Activated CD4-positive, alpha-beta T cell treated with anti-CD3 and anti-CD28 coated beads for 1 hour (primary cell): ENCODE measurements at places on chromosomes 3 and 15.

- no peak for DNase-seq
Observed at GRCh38 chr15:70354346-70354905, 256.7 kb upstream of the TLE3 start.

- DNase-seq, result no peak
Observed at GRCh38 chr15:39605146-39605545, 24.3 kb downstream of the THBS1 start.

DNA sequence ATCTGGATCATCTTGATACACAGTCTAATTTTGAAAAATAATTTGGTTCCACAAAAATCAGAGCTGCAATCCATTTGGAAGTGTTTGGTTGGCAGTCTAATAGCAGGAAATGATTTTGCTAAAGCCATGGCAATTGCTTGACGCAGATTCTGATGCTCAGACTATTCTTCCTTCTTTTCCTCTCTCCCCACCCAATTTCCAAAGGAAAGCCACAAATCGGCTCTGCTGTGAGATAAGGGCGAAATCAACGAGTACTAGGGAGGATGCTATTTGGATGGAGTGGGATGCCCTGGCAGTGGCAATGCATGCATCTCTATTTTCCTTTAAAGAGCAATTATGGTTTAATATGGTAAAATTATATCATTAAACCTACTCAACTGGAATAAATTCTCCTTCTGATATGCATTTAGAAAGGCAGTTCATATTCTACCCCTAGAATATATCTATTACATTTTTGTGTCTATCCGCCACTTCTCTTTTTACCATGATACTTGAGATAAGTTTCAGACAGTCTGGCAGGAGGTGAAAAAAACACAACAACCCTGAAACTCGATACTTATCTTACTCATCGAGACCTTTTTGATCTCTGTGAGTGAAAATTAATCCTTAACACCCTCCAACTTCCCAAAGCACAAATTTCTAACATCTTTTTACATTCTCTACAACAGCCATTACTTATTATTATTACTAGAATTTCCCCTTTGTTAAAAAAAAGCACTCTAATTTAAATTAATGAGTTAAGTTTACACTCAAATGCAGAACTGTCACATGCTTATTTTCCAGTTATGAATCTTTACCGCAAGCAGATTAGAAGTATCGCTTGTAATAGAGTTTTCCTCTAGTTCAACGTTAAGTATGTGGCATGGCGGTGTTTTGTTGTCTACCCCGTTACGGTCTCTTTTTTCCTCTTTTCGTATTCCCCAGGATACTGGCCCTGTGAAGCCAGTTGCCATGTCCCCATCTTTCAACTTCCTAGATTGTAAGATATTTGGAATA lies 433.3 kb downstream of the FOXP1 start:
- no peak for DNase-seq

DNA sequence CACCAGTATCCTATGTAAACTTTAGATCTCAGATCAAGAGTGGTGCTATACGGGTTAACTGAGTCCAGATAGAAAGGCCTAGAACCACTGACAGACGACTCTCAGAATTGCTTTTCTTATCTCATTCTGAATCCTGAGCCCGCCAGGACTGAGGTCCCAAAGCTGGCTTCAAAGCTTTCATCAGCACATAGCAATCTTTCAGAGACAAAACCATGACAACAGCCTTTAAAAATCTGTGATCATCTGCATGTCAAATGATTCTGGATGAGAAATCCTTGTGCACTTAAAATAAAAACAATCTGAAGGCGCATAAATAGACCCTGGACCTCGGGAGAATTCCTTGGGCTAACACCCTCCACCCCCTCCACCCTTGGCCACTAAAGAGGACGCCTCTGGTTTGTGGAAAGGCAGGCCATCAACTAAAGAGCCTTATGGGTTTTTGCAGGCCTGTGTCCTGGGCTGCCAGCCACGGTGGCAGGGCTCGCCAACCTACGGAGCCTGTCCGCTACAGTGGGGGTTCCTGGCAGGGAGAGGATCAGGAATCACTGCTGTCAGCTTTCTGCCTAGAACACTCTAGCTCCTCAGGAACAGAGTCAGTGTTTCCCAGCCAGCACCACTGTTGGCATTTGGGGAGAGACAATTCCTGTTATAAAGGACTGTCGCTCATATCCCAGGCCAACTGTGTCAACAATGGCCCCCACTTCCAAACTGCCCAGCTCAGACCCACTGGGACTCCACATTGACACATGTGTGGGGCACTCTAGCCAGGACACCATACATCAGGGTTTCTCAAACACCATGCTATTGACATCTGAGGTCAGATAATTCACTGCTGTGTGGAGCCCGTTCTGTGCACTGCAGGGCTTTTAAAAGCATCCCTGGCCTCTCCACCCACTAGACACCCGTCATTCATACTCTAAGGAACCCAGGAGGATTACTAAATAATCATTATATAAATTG lies 20.2 kb downstream of the TLE3 start:
- DNase-seq, result no peak

DNA sequence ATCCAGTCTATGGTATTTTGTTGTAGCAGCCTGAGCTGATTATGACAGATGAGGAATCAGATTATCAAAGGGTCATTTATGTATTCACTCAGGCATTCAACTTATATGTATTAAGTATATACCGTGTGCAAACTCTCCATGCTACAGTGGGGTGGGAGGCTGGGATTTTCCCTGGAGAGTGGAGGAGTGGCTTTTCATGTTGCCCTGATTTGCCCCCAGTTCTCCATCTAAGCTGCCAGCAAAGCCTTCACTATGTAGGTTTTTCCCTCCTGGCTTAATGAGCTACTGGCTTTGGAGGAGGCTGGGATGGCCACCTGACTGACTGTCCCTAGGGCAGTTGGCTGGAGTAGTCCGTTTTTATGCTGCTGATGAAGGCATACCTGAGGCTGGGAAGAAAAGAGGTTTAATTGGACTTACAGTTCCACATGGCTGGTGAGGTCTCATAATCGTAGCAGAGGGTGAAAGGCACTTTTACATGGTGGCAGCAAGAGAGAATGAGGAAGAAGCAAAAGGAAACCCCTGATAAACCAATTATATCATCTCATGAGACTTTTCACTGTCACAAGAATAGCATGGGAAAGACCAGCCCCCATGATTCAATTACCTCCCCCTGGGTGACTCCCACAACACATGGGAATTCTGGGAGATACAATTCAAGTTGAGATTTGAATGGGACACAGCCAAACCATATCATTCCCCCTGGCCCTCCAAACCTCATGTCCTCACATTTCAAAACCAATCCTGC lies 253.9 kb downstream of the RPLP1 start:
- no peak for DNase-seq

- DNase-seq, result no peak
Observed at GRCh38 chr3:118970819-118971218, 63.8 kb downstream of the IGSF11 start.

GRCh38 chr3:103210583-103210982 lies 775.8 kb downstream of the ZPLD1 start:
- DNase-seq, result no peak

DNA sequence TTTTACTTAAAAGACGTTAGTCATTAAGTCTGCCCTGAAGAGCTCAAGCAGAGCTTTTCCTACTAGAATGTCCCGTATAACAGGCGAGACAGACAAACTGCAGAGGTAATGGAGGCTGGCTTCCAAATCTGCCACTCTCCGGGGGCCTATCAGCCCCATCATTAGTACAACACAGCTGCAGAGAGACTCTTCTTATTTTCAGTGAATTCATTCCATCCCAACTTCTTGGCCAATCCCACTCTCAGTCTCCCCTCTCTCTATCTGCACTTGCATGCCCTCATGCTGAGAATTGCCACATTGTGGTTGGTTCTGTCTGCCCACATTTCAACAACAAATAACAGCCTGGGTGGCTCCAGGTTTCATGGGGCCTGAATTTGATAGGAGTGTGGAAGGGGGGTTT lies 412.7 kb downstream of the ERC2 start:
- no peak for DNase-seq

GRCh38 chr3:152349392-152349791 lies 80.7 kb downstream of the MBNL1 start:
- no peak for DNase-seq

- no peak for DNase-seq
Observed at GRCh38 chr3:112786881-112787579, 59.6 kb downstream of the CD200R1L start.

- DNase-seq, result no peak
Observed at GRCh38 chr3:69879051-69879450, 120.5 kb upstream of the SAMMSON start.

GRCh38 chr3:141769221-141769894 lies 6.2 kb downstream of the GRK7 start:
- DNase-seq, result no peak

GRCh38 chr15:58307313-58307961 lies 124.4 kb upstream of the LIPC start:
- DNase-seq, result no peak

- DNase-seq, result peak; percentile 92
Observed at GRCh38 chr15:45402162-45402954, 24.0 kb upstream of the GATM start.

GRCh38 chr3:127764841-127765362 lies 57.4 kb downstream of the MGLL start:
- no peak for DNase-seq

- DNase-seq, result no peak
Observed at GRCh38 chr3:196694941-196695848, 16.9 kb downstream of the CEP19 start.

DNA sequence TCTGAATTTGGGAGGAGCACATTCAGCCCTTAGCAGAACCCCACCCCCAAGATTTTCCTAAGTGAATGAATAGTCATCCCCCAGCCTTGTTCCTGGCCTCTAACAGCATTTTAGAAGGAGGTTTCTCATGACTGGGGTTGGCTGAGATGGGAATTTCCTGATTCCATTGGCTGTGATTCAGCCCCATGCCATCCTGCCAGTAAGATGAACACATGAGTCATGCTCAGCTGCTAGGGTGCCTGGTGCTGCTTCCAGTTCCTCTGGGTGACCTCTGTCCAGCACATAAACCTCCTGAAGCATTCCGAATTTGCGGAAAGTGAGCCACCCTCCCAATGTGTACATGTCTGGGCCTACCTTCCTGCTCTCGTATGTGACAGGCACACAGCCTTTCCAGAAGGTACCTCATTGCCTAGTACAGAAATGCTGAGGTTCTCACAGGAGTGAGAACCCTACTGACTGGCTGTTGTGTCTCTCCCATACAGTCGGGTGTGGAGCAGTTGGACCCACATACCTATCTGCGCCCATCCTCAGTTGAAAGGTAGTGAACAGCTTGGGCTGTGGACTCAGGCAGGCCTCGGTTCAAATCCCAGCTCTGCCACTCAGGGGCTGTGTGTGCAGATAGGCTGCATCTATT lies 91.7 kb downstream of the APBA2 start:
- DNase-seq, result no peak

- no peak for DNase-seq
Observed at GRCh38 chr3:149547954-149548668, 73.6 kb downstream of the TM4SF4 start.

GRCh38 chr3:29642393-29643033 lies 361.6 kb downstream of the RBMS3 start:
- no peak for DNase-seq

GRCh38 chr3:59788801-59789200 lies 739.0 kb upstream of the CFAP20DC start:
- no peak for DNase-seq

DNA sequence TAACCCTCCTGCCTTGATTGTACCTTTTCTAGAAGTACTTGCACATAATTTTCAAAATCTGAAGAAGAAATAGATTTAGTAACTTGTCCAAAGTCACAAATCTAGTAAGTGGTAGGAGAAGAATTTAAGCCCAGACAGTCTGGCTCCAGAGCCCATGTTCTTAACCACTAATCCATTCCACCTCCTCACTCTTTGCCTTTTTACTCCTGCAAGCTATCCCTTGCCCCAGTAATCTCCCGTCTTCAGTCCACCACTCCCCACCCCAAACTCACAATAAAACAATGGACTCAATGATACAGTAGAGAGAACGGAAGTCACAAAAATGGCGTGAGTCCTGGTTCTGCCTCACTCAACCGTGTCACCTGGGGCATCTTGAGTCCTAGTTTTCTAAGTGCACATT lies 48.7 kb downstream of the SETMAR start:
- DNase-seq, result no peak

DNA sequence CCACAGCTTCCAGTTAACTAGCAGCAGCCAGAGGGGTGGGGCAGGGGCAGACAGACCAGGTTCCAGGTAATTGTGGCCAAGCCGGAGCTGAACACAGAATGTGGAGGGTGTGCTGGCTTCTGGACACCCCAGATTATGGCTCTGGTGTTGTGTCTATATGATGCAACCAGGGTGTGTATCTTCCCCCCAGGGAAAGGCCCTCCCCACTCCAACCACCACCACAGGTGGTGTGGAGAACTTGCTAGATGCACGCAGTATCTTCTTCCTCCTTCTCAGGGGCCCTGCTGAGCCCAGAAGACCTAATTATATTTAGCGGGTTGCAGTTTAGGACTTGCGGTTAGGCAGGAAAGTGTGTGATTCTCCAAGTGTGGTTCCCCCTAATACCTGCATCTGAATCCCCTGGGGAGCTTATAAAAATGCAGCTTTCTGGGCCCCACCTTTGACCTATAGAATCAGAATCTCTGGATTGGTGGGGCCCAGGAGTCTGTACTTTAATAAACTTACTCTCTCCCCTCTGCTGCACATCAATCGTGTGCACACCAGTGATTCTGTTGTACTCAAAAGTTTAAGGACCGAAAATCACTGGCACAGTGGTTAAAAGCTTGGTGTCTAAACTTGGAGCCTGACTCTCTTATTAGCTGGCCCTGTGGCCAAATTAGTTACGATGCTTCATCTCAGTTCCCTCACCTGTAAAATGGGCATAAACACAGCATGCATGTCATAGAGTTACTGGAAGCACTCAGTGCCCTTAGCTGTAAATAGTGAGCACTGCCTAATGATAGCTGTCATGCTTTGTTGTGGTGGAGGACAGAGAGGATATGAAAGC lies 379.1 kb upstream of the PROK2 start:
- DNase-seq, result no peak

DNA sequence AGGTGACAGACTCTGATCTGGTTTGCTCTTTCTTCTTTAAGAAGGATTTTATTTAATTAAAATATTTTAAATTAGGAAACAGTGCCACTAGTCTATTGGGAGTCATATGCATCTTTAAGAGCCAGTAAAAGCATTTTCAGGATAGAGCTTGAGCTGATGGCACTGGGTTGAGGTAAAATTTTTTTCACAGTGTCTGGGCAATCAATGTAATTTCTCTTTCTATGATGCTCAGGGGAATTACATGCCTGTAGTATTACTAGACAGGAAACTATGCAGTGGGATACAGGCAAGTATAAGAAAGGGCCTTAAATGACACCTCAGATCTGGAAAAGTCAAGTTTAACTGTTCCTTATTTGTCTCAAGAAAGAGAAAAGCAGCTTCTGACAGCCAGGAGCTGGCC lies 76.4 kb downstream of the GAP43 start:
- DNase-seq, result no peak

- DNase-seq, result no peak
Observed at GRCh38 chr3:17941766-17942165, 199.3 kb upstream of the TBC1D5 start.

DNA sequence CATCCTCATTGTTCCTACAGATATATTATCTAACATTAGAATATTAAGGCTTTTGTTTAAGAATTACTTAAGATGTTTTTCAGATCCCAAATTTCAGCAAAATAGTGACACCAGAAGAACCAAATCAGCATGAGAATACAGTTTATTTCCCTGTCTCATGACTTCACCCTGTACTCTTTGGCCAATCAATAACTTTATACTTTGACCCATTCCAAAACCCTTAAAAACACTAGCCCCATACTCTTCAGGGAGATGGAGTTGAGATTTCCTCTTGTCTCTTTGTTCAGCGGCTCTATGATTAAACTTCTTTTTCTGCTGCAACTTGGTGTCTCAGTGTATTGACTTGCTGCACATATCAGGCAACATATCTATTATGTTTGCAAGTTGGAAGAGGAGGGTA lies 207.7 kb downstream of the ZBBX start:
- DNase-seq, result no peak
